ENCODE measurements at places on chromosomes 12 and 14.

DNA sequence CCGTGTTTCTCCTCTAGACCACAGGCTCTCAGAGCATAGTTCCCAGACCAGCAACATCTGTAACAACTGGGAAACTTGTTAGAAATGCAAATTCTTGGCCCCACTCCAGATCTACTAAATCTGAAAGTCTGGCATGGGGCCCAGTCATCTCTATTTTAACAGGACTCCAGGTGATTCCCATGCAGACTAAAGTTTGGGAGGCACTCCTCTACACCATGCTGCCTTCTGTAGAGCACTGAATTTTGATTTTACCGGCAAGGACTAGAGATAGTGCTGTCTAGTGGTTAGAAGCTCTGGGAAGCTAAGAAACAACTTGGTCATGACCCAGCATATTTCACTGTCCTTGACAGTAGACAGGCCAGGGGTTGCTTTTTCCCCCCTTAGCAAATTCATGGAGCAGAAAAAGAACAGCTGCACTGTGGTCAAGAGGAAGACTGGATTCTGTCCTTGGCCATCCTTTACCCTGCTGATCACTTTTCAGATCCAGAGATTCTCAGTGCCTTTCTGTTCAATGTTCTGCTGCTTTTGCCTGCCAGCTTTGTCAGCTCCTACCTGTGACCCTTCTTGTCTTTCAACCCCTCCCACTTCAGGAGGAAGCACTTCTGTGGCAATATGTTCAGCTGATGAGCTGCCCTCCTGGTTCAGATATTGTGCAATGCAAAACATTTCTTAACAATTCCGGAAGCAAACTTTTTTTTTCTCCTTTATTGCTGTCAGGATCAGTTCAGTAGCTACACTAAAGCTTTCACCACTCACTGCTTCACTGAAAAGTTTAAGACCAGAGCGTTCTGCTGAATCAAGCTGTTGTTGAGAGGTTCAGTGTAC, 133.8 kb upstream of the NUDT4 start:
- DNase-seq = no peak

DNA sequence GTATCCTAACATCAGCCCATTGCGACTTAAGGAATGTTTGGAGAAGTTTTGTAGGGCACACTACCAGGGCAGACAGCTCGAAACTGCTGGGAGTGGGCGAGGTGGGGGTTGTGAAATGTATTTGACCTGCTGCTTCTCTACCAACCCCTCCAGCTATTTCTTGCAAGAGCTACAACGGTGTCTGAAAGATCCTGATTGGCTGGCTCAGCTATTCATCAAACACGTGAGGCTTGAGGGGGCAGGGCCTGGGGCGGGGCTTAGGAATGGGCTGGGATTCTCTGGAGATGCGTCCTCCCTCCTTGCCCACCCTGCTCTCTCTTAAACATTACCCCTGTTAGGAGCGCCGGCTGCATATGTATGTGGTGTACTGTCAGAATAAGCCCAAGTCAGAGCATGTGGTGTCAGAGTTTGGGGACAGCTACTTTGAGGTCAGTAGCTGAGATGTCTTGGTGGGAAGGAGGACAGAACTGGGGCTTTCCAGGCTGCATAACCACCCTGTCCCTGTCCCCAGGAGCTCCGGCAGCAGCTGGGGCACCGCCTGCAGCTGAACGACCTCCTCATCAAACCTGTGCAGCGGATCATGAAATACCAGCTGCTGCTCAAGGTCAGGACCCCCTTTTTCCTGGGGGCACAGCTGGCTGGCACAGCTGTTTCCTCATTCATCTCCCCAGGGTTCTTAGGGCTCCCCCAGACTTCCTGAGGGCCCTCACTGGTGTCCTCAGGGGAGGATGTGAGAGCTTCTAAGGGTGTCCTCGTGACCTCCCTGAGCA, 3.1 kb downstream of the ARHGEF25 start:
- DNase-seq = no peak

GRCh38 chr12:39275846-39276245, 167.1 kb downstream of the KIF21A start:
- DNase-seq = no peak

DNA sequence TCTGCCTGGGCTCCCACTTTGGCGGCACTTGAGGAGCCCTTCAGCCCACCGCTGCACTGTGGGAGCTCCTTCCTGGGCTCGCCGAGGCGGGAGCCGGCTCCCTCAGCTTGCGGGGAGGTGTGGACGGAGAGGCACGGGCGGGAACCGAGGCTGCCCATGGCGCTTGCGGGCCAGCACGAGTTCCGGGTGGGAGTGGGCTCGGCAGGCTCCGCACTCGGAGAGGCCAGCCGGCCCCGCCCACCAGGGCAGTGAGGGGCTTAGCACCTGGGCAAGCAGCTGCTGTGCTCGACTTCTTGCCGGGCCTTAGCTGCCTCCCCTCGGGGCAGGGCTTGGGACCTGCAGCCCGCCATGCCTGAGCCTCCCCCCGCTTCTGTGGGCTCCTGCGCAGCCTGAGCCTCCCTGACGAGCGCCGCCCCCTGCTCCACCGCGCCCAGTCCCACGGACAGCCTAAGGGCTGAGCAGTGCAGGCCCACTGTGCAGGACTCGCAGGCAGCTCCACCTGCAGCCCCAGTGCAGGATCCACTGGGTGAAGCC, 44.6 kb downstream of the R3HDM2 start:
- DNase-seq = no peak

- DNase-seq = no peak
Measured at GRCh38 chr12:11568762-11569478, 80.6 kb upstream of the ETV6 start.
